Spleen (tissue), 13 donors: ENCODE measurements at places on chromosomes 1 and 21.

GRCh38 chr1:160483505-160484185 is 39.4 kb downstream of the SLAMF6 start:
- no peak for DNase-seq

- DNase-seq, result no peak
Measured at GRCh38 chr1:51070640-51071039, 31.4 kb upstream of the C1orf185 start.

GRCh38 chr1:216632980-216633379 is 90.2 kb downstream of the ESRRG start:
- no peak for DNase-seq

DNA sequence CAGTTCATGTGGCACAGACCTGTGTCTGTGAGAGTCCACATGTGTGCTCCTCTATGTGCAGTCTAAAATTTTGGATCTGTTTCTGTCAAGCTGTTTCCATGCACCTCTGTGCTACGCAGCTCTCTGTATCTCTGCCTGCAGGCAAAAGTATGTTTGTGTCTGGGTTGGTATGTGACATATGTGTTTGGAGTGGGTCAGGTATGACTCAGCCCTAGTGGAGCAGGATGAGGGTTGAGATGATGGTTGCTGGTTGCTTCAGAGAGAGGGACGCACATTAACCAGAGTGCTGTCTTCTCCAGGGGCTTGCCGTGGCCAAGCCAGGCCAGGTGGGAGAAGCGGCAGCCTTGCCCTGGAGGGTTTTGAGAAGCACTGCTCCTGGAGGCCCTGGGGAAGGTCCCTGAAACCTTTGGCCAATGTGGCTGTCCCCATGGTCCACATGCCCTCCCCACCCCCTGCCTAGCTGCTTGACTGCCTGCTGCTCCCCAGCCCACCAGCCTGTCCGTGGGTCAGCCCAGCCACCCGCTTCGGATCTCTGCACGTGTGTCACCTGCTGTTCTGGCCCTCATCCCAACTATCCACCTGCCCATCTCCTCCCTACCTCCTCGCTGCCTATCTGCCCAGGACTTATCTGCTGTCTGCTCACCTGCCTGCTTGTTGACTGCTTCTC is 4.1 kb upstream of the EVA1B start:
- no peak for DNase-seq

DNA sequence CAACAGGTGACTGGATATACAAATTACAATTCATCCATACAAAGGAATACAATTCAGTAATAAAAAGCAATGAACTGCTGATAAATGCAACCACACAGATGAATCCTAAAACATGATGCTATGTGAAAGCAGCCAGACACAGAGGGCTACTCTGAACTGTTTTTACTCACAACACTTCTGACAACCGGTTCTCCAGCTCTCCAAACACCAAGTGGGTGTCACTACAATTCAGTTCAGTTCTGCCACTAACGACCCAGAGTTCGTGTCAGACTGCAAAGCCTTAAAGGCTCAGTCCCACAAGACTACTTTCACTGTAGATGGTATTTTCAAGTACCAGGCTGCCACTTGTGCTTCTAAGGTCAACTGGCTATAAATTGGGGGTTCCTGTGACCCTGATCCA is 119.4 kb downstream of the SLC16A1 start:
- no peak for DNase-seq

GRCh38 chr21:35257413-35257812 is 208.3 kb upstream of the RUNX1 start:
- no peak for DNase-seq

DNA sequence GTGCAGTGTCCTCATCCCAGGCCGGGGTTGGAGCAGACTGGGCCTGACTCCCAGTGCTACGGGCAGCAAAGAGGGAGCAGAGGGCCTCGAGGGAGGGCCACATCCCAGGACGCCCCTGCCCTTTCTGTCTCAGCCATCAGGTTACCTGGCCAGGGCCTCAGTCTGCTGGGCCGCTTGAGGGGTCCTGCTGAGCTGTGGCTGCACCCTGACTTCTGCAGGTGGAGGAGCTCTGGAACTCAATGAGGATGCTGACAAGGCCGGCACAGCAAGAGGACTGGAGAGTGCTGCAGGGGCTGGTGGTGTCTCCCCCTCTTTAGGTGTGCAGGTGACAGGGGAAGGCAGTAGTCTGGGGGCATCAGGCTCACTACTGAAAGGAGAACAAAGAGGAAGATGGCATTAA is 3.3 kb downstream of the ZNF692 start:
- DNase-seq, result peak; percentile 47

GRCh38 chr1:226126824-226127569 is 59.5 kb downstream of the ACBD3 start:
- DNase-seq, result peak; percentile 82

DNA sequence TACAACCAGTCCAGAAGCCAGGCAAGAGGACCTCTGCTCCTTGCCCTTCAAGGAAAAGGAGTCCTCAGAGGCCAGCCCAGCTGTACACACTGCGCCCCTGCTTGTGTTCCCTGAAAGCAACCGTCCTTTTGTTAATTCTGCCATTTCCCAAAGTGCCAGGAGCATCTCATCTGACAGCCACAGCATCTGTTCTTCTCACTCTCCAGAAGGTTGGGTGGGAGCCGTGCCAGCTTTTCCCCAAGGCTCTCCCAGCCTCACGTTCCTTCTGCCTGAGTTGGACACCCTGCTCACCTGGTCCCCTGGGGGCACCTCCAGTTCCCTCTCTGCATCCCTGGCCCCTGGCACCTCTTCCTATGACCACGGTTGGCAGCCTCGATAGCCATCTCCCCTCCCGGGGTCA is 10.5 kb upstream of the CNTN2 start:
- DNase-seq, result no peak

GRCh38 chr1:228803421-228803820 is 68.1 kb downstream of the RHOU start:
- DNase-seq, result no peak

DNA sequence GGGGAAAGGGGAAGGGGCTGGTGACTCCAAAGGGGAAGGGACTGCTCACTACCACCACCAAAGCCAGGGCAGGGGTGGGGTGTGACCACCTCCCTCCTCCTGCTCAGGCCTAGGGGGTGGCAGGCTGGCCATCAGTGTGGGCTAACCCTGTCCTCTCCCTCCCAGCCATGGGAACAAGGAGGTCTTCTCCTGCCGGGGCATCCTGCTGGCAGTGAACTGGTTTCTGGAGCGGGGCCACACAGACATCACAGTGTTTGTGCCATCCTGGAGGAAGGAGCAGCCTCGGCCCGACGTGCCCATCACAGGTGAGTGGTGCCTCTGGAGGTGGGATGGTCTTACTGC is 5.7 kb downstream of the ZC3H12A start:
- no peak for DNase-seq

GRCh38 chr21:41833497-41834115 is 45.5 kb downstream of the PRDM15 start:
- peak; percentile 59 for DNase-seq

DNA sequence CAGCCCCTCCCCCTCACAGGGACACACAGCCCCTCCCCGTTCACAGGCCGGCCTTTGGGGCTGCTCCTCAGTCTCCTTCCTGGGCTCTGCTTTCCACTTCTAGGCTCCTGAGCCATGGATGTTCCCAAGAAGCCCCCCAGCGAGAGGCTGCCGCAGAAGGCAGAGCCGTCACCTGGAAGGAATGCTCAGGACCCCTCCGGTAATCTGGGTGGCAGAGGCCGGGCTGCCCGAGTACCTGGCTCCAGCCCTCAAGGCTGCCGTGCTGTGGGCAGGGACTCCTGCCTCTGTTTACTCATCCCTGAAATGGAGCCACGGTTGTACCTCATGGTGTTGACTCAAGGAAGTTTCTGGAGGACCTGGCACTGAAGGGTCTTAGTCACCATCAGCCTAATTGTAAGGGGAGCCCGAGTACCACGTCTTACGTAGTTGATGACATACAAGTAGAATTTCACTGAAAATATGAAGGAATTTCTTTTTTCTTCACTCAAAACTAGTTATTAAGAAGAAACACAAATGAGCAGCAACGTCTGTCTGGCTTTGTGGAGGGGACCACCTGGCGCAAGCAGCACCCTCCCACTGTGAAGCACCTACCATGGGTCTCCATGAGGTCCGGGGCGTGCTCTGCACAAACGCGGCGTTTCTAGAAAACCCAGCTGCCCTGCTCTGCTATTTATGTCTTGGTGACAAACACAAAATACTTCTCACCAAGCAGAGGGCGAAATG is 33.7 kb downstream of the PRDM15 start:
- DNase-seq, result peak; percentile 45
